IMR-90 (cell line): ENCODE measurements at places on chromosomes 5 and 9.

DNA sequence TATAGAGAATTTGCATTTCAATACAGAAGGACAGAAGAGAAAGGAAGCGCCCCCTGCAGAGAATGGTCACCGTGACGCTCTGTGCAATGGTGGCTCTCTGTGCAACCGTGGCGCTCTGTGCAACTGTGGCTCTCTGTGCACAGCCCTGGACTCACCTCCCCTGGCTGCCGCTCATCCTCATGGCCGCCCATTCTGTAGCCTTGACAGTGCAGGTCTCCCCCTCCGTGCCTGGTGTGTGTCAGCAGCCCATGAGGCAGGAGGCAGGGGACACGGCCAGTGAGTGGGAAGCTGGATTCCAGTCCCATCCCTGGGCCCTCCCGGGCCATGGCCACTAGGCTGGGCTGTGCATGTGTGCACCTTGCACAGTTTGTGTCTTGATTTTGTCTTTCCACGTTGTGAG, 12.0 kb downstream of the EXOC3 start:
- DNase-seq: no peak

- DNase-seq: no peak
Measured at GRCh38 chr5:79611046-79611829, 1.0 kb upstream of the TENT2 start.

GRCh38 chr5:136082390-136083193, 50.1 kb upstream of the SMAD5 start:
- peak; percentile 77 for DNase-seq

DNA sequence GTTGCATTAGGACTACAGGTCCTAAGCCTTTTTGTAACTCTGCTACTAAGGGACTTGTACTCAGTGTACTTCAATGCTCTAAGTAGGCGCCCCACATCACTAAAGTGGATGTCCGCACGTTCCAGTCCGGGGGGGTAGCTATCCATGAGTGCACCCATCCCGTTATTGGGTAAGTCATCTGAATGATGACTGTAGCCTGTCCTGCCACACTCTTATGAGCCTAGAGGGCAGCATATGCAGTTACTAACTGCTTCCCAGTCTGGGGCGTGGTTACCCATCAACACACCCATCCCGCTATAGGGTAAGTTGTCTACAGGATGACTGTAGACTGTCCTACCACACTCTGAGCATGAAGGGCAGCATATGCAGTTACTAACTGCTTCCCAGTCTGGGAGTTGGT, 1053.9 kb downstream of the PTPRD start:
- DNase-seq: no peak

DNA sequence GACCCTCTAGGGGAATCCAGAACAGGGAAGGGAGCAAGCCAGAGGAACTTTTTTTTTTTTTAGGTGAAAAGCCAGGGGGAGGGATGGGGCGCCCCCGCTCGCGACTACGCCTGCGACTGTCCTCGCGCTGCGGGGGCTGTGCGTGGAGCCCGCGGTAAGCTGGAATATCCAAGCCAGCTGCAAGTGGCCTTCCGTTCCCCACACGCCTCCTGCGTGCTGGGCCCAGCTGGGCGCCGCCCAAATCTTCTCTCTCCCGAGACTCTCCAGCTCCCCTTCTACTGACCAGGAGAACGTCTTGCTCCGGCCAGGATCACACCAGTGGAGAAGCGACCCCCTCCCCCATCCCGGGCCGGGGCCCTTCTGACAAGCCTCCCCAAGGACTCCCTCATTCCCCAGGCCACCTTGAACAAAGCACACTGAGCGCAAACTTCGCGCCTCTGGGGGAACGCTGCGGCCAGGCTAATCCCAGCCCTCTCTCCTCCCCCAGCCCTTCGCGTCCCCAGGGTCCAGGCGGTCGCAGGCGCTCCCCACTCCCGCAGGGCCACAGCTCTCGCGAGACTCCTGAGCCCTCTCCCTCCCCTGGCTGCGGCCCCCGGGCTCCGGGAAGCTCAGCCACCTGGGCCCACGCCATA, 6.6 kb downstream of the BARX1 start:
- DNase-seq: no peak

- peak; percentile 70 for DNase-seq
Measured at GRCh38 chr5:96198356-96199058, 234.5 kb downstream of the PCSK1 start.

DNA sequence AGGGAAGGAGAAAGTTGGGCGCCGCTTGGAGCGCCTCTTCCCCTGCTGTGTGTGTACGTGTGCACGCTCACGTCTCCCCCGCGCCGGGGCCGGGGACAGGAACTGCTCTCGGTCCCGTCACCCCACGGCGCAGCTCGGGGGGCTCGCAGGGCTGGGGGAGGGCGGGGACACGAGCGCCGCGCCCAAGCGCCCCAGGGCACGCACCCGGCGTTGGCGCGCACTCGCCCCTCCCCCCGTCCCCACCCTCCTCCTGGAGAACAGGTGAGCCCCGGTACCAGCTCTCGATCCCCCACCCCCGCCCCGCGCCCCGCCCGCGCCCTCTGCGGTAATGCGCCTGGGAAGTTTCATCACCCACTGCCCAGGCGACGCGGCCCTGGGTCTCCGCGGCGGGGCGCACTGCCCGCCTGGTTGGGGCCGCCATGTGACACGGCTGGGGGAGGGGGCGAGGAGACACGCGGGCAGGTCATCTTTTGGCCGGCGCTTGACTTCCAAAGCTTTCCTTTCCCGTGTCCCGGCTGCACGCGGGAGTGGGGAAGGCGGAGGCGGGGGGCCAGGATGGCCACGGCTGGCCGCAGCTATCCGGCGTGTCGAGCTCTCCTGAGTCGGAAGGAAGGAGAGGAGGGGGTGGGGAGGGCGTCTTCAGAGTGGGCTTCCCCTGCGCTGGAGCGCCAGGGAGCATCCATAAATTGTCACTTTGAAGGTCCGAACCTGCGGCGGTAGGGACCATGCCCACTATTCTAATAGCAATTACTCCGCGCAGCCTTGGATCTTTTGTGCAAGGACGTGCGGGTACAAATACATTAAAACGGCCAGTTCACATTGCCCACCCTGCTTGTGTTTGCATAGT, 1.5 kb upstream of the STC2 start:
- no peak for DNase-seq

DNA sequence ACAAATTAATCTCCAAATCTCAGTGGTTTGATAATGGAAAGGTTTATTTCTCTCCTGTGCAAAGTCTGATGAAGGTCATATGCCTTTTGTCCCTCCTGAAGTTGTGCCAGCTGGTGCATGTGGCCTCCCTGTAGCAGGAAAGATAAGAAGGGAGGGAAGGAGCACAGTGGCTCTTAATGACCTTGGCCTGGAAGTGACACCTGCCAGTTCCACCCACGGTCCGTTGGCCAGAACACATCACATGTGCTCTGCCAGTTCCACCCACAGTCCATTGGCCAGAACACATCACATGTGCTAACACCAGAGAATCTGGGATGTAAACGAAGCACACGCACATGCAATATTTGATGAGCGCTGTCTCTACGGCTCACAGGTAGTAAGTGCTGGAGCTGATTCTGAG, 130.9 kb downstream of the DOCK2 start:
- no peak for DNase-seq

GRCh38 chr9:136289651-136290507, 14.0 kb downstream of the CCDC187 start:
- DNase-seq: no peak

GRCh38 chr5:43643750-43644149, 40.8 kb downstream of the NNT start:
- DNase-seq: no peak

DNA sequence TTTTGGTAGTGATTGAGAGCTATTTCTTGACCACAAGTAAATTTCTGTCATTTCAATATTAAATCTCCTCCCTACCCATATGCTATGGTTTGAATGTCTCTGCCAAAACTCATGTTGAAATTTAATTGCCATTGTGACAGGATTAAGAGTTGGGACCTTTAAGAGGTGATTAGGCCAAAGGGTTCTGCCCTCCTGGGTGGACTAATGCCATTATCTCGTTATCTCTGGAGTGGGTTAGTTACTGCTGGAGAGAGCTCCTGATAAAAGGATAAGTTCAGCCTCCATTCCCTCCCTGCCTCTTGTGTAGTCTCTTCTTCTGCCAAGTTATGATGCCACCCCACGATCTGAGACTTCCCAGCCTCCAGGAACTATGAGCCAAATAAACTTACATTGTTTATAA, 3.6 kb upstream of the DRD1 start:
- no peak for DNase-seq

DNA sequence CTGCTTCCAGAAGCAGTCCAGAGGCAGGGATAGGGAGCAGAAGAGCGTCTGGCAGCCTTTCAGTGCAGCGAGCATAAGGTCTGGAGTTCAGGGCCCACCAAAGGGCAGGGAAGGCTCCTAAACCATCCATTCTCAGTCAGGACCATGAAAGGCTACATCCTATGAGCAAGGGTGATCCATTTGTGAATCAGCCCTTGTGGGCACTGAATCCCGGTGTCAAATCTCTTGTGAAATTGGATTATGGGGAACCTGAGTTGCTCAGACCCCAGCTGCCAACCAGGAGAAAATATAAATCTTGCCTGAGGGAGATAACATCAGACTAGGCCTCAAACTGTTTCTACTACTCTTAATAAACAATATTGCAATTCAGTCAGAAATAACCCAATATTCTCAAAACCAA, 204.4 kb downstream of the SYK start:
- DNase-seq: no peak

- no peak for DNase-seq
Measured at GRCh38 chr5:109164001-109164400, 245.8 kb downstream of the PJA2 start.

GRCh38 chr5:95822043-95822541, 434 bp downstream of the GLRX start:
- DNase-seq: peak; percentile 25

- no peak for DNase-seq
Measured at GRCh38 chr9:126457890-126458289, 131.3 kb downstream of the MVB12B start.

GRCh38 chr9:105414947-105415661, 32.7 kb upstream of the FSD1L start:
- peak; percentile 55 for DNase-seq

DNA sequence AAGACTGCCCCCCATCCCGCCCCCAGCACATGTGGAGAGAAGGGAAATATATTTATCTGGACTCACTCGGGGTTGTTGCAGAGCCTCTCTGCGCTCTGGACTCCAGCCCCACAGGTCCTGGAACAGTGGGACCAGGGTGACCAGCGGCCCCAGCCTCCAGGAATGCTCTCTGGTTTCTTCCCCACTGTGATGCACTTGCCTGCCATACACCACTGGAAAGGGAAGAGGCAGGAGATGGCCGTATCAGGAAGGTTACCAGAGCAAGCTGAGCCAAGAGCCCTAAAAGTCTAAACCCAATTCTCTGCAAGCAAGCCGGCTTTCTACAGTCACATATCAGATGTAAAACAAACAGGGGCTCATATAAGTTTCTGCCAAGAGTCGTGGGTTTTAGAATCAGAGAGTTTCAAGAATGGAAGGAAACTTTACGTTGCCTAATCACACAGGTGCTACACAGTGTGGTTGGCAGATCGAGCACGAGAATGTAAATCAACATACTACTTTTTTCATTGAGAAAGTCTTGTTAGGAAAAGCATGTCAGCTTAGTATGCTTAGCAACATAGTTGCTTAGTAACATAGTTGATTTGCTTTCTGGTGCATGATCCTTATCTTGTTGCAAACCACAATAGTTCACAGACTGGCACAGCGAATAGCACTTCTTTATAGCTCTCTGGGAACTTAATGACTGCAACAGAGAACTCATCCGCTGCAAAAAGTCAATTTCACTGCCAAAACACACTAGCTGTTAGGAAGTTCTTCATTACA, 201.2 kb downstream of the TARS1 start:
- peak; percentile 50 for DNase-seq

- DNase-seq: no peak
Measured at GRCh38 chr5:12772276-12772675, 868.0 kb upstream of the CTNND2 start.

- DNase-seq: peak; percentile 23
Measured at GRCh38 chr5:15966651-15967050, 212.9 kb downstream of the MARCHF11 start.

- DNase-seq: no peak
Measured at GRCh38 chr9:77013932-77014596, 5.4 kb upstream of the FOXB2 start.

GRCh38 chr9:38652044-38652443, 31.6 kb upstream of the ANKRD18A start:
- DNase-seq: no peak

DNA sequence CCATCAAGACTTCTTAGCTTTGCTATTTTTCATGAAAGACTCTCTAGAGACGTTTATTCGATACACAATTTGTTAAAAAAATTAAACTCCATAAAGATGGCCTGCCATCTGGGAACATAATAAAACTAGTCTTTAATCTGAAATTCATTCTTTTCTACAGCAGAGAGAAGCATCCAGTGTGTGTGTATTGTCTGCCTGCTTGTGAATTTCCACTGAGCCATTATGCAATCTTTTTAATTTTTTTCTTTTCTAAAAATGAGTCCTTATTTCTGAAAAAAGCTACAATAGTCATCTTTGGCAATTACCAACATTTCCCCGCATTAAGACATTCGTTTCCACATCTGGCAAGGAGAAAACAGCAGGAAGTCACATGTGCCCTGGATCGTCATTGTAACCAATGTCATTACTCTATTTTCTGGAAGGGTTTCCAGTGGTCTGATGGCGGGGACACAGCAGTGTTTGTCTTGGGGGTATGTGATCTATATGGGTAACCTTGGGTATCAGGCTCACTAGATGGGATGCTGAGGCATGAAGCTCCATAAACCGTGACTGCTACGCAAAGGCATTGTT, 263.1 kb downstream of the MSX2 start:
- DNase-seq: no peak

- no peak for DNase-seq
Measured at GRCh38 chr9:109627042-109627441, 128.9 kb upstream of the PTPN3 start.

GRCh38 chr5:137727623-137728022, 8.3 kb downstream of the KLHL3 start:
- DNase-seq: no peak

DNA sequence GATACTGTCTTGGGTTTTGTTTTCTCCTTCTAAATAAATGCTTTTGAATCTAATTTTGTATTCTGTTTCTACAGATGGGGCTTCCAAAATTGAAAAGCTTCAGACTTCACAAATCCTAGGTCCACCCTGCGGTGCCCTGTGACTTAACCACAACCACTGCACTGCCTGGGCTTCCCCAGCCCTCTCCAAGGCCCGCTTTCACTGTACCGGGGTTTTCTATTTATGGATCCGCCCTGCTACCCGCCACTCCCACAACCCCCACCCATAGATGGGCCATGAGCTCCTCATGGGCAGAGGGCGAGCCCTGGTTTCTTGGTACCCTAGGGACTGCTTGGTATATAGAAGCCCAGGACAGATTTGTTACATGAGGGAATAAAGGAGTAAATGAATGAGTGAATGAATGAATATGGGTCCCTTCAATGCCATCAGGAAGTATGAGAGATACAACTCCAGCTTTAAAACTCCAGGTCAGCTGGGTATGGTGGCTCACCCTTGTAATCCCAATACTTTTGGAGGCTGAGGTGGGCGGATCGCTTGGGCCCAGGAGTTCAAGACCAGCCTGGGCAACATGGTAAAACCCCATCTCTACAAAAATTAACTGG, 39.8 kb upstream of the NEK6 start:
- no peak for DNase-seq

DNA sequence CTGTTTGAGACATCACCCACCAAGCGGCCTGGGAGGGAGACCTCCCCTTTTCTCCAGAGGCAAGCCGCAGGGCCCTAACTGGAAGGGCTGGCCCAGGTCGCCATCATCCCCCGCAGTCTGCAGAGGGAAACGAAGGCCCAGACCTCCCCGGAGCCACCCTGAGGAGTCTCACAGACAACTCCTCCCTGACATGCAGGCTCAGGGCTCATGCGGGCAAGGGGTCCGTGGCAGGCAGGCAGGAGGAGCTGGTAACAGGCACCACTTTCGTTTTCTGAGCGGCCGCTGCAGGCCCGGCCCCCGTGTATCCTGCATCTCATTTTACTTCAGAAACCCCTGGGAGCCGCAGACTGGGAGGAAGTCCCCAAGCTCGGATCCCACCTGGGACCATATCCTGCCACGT, 192.0 kb upstream of the PPP1R26 start:
- DNase-seq: no peak
